Stimulated activated CD4-positive, alpha-beta T cell treated with anti-CD3 and anti-CD28 coated beads, Interleukin-4, amount 100 ng/mL, for 4 hours (primary cell): ENCODE measurements at places on chromosomes 5 and 9.

GRCh38 chr5:72511366-72511765, 4.2 kb upstream of the ZNF366 start:
- DNase-seq: no peak

GRCh38 chr9:100466171-100466828, 6.6 kb upstream of the TMEFF1 start:
- no peak for DNase-seq

DNA sequence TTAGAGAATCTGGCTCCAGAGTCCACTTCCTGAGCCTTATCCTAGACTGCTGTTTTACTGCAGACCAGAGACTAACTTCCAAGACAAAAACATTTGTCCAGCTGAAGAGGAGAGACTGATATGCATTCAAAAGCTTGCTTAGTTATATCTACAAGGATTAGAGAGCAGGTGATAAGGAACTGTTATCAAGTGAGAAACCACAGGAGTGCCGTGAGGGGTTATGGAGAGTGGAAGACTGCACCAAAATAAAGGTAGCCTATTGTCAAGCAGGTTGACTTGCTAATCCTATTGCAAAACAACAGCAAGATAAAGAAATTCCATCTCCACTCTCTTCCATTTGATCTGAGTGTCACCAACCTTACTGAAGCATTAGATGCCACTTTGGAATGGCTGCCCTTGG, 139.1 kb downstream of the SCAMP1 start:
- no peak for DNase-seq

DNA sequence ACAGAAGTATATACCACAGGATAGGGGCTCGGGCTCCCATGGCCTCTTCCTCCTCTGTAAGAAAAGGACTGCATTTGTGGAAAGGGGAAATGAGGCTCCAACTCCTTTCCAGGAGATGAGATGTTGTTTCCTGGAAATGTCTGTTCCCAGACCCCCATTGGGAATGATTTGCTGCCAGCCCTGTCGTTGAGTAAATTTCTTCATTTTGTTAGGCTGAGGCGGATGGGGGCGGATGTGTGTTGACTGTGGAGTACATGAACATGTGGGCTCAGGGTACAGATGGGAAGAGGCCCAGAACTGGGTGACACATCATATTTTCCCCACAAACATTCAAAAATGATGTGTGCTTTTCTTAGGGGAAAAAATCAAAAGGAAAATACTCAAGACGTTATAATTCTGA, 28.8 kb upstream of the TNFAIP8 start:
- DNase-seq: peak; percentile 66

DNA sequence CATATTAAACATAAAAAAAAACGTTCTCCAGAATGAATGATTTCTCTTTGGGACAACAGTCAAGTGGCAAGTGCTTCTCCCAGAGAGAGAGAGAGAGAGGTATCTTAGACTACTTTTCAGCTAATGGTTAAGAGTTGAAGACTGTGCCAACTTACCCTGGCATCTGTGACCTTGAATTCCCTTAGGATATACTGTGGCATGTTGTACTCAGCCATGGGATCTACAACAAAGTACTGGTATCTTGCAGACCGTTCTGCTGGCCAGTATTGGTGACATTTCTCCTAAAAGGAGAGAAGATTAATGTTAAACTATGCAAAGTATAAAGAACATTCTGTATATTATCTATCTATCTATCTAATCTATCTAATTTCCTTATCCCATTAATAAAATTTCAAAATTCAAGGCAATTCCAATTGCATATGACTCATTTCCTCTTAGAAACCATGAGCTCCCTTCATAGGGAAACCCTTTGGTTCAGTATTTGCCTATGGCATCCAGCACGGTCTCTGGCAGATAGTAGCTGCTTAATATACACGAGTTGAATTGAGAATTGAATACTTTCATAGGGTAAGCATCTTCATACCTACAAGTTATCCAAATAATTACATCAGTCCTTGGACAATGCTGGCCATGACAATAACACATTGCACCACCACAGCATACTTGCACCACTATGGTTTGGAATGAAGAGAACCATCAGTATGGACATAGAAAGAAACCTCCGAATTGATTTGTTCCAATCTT, 539.4 kb upstream of the DMAC1 start:
- DNase-seq: no peak

GRCh38 chr5:5387777-5388176, 34.7 kb upstream of the ICE1 start:
- no peak for DNase-seq

DNA sequence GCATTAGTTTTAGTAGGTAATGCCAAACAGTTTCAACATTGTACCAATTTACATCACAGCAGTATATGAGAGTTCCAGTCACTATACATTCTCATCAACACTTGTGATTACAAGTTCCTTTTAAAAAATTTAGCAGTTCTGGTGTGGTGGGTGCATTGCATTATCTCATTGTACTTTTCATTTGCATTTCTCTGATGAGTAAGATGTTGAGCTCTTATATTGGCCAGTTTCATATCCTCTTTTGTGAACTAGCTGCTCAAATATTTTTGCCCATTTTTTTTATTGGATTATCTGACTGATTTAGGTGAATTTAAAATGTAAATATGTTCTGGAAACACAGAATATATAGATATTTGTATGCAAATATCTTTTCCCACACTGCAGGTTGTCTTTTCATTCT, 160.9 kb upstream of the NR3C1 start:
- DNase-seq: no peak

DNA sequence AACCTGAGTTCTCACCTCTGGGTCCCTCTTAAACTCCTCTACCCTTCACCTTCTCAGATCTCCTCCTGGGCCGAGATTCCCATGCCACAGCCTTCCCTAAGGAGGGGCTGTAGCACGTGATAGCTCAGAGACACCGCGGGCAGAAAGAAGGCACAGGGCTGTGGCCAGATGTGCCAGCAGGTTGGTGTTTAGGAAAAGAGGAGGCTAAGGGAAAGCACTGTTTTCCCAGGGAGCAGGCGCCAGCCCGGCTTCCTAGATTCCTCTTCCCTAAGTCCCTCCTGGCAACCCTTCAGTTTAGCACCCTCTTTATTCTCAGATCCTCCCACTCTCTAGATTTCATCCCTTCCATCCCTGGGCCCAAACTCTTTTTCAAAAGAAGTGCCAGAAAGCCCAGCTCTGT, 59.4 kb upstream of the CCNG1 start:
- DNase-seq: no peak

DNA sequence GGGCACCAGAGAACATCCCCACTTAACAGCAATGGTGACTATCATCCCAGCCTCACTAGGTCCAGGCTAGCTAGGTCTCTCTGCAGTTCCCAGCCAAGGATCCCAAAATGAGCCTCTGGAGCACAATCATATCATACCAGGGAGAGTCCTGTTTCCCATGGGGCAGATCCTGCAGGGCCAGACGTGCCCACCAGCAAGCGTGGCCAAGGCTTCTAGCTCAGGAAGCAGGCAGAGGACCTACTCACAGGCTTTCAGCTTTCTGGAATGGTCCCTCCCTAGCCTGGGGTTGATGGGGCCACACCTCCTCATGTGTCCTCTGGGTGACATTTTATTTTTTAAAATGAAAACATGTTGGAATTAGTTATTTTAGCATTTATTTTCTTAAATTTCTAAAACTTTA, 45.7 kb upstream of the PITX1 start:
- no peak for DNase-seq

DNA sequence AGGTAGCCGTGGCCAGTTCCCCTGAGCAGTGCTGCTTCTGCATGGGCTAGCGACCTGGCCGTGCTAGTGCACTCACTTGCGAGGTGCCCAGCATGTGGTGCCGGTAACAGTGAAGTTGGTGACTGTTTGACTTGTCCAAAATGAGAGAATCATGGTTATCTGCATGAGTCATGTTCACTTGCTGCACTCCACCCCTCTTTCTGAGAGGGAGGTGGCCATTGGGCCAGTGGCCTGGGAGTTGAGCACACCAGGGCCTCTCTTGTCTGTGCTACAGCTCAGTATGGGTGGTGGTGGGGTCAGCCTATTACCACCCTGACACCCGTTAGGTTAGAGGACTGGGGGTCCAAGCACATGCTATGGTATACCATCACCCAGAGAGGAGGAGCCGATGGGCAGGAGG, 55.4 kb upstream of the GARNL3 start:
- DNase-seq: no peak

DNA sequence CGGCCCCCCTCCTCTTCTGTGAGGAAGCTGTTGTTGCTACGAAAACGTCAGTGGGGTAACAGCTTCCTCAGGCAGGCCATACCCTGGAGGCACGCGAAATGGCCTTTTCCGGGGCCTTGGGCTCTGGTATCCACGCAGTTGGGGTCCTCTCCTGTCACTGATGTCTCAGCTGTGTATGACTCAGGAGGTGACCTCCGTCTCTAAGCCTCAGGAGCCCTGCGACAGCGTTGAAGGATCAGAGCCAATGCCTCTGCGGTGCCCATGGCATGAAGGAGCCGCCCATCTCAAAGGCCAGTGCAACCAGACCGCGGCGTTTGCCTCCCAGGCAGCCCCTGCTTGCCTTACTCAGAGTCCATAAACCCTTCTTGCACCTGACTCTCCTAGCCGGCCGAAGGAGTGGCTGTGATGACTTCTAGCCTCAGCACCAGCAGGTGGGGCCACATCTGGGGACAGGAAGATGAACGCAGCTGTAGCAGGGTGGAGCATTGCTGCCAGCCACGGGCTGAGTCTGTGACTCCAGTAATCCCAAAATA, 1.0 kb upstream of the MXD3 start:
- DNase-seq: no peak

DNA sequence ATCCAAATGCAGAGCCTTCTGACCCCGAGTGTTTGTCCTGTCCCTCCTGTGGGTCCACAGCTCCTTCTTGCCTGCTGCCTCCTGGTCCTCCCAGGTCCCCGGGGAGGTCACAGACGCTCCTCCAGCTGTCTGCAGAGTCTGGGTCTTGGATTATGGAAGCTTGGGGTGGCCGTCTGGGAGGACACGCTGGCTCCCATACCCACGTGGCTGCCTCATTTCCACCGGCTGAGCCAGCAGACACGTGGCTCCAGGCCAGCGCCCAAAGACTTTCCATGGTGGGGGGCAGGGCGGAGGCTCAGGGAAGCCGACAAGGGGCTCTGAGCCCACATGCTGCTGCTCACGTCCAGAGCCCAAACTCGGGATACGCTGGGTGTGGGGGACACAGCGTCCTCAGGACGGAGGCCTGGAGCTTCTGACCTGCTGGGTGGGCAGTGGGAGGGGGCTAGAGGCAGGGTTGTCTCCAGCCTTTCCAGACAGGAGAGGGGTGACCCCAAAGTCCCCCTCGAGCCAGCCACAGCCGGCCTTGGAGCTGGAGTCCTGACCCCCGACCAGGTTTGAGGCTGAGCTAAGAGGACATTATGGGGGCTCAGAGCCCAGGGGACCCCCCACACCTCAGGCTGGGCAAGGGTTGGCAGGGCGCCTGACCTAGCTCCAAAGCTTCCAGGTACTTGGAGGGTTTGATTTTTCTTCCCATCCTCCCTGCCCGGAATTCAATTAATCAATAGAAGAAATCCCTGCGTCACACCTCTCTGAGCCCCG, 24.2 kb upstream of the RNU6ATAC start:
- no peak for DNase-seq

- peak; percentile 28 for DNase-seq
These were observed 7.9 kb upstream of the ENG start for GRCh38 chr9:127862075-127863011.

DNA sequence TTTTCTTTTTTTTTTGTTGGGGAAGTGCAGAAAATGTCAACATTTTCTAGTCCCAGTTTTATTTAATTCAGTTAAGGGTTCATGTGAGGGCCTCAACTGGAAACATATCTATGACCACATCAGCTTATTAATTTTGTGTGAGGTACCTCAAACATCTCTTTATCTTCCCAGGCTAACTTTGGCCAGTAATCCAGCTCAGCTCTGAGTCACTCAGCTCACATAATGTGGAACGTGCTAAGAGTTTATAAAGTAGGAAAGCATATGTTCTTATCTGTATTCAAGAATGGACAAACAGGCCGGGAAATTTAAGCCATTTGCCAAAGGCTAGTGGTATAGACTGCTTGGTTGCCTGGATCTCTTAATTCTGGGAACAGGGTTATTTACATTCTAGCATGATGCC, 118.4 kb downstream of the INSYN2B start:
- no peak for DNase-seq

DNA sequence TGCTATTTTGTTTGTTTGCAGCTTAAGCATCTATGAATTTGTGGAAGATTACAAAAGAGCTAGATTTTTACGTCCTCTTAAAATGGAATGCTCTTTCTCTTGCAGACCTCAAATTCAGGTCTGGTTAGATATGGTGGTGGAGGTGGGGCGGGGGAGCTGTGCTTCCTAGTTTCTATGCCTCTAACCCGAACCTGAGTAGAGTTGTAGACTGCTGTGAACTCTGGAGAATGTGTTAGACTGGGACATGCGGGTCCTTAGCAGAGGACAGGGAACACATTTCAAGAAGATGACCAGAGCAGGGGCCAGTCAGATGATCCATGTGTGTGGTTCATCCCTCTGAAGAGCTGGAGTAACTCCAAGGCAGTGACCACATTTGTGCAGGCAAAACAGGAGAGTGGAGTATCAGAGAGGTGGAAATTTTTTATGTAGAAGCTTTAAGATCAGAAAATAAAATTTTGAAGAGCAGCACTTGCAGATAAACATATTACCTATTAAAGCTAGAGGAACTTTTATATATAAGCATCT, 154.9 kb downstream of the FAM174A start:
- no peak for DNase-seq

DNA sequence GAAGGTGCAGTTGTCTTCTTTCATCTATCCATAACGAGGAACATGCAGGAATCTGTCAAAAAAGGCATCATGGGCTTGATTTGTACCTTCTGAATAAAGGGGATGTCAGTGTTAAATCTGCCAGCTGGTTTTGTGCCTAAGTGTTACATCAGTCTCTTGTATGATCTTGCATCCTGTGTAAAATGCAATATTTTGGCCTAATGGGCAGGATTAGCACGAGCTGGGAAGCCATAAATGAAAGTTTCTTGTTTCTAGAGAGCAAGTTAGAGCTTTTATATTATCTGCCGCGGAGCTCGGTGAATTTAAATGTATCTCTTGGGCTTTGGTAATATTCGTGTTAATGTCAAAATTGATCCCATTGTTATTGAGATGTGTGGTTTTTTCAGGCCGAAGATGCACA, 526.1 kb upstream of the WWC1 start:
- DNase-seq: no peak

DNA sequence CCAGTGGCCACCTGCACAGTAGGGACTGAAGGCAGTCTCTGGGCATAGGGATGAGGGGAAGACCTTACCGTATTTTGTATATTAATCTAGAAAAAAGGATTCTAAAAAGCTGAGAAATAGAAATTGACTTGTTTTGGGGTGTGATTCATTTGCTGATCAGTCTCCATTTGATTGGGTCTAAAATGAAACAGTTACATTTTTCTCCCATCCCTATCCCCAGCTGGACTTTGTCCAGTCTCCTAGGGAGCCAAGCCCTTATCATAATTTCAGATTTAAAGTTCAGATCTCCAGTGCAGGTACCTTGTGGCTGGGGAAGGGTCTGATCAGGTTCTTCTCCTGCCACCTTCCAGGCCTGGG, 240.8 kb downstream of the FANCC start:
- DNase-seq: no peak

GRCh38 chr9:129619787-129620668, 873 bp downstream of the C9orf50 start:
- DNase-seq: no peak

GRCh38 chr9:91253488-91253887, 108.2 kb downstream of the AUH start:
- DNase-seq: peak; percentile 19

- DNase-seq: no peak
These were observed 1578.8 kb upstream of the WWC1 start for GRCh38 chr5:166712447-166713185.
